ENCODE measurements at places on chromosomes 16 and 17.

GRCh38 chr17:72523491-72523890 is 402.7 kb downstream of the SOX9 start:
- DNase-seq = no peak

DNA sequence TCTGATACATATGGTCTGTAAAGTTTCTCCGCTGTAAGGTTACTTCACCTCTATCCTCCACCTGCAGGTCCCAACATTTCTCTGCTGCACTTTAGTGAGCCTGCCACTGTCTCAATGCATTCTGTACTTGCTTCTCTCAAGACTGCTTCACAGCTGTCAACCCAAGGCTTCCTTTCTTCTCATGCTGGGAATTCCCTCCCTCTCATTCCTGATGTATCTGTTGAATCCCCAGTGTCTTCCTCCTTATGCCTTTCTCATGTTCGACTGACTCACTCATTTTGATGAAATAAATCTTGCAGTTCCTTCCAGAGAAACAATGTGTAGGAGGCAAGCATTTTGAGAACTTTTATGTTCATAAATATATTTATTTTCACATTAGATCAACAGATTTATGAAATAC is 288.3 kb downstream of the CNTNAP4 start:
- no peak for DNase-seq

DNA sequence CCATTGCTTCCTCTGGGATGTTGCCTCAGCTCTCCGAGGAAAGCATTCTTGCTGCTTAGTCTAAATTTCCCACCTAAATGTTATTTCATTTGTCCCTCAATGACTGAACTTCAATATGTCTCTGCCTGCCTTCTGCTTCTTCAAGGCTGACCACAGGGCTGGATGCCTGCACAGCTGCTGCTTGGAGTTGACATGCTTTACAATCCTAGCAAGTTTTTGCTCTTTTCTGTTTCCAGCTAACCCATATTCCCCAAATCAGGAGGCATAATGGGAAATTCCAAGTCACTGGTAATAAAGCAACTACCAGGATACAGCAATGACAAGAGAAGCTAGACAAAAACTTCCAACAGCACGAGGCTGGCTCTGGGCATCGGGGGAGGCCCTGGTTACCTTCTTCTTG is 48.9 kb downstream of the GTF3C1 start:
- DNase-seq = peak; percentile 12

DNA sequence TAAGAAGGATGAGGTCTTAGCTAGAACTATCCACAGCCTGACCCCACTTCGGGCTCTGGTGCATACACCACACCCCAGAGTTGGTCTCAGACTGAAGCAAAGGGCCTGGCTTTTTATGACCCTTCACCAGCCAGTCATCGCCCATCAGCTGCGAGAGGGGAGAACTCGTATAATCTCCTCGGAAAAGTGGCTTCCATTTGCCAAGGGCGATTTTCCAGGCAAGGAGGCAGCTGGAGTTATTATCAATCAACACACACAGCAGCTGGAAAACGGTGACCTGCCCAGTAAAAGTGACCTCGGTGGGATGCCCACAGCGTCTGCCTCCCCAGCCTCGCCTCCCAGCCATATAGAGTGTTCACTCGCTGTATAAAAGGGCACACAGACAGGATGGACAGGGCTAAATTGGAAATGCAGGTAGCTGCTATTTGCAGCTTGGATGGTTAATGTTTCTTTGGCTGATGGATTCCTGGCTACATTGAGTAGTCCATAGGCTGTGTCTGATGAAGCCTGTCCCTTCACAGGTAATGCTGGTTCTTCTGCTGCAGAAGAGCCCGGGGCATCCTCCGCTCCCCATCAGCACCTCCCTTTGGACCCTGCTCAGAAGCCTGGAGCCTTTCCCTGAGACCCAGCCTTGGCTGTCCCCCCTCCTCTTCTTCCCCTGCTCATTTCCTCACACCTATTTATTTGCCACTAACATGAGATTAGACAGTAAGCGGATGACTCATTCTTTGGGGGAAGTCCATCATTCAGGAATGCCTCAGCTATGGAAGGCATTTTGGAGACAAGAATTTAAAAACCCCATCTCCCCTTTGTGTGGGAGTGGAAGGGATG is 45.7 kb downstream of the TMEM186 start:
- DNase-seq = peak; percentile 34

DNA sequence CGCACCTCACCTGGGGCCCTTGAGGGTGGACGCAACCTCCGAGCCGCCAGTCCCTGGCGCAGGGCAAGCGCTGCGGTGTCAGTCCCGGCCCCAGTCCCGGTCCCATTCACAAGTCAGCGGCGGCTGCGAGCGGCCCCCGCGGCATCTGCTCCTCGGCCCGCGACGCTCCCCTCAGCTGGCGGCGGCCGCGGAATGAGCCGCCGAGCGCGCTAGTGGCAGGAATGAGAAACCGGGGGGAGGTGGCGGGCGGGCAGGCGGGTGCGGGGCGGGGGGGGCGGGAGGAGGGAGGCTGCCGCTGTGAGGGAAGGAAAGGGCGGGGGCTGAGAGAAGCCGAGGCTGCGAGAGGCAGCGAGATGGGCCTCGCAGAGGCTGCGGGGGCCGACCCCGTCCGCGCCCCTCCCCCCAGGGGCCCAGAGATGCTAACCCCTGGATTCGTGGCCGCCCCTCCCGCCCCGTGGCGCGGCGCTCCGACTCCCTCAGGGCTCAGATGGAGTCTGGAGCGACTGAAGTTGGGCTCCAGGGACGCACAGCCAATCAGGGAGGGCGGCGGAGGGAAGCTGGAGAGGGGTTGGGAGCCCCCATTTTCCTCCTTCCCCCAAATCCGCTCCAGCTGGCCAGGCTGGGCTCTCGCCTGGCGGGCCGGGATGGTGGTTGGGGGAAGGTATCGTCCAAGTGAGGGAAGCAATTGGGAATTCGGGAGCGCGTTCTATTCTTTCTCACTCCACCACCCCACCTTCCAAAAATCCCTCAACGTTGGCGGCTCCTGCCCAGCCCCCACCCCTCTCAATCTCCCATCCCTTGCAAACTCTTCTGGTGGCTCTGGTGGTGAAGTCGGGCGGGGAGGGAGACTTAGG is at the start of gene CDH11:
Gene CDH11, minus strand, starts transcription at position 194 of the 854 bp plus-strand sequence. CDS start 117,194 bp downstream, outside the sequence.
- DNase-seq = no peak

GRCh38 chr16:87080571-87081167 is 236.5 kb downstream of the C16orf95 start:
- DNase-seq = no peak

DNA sequence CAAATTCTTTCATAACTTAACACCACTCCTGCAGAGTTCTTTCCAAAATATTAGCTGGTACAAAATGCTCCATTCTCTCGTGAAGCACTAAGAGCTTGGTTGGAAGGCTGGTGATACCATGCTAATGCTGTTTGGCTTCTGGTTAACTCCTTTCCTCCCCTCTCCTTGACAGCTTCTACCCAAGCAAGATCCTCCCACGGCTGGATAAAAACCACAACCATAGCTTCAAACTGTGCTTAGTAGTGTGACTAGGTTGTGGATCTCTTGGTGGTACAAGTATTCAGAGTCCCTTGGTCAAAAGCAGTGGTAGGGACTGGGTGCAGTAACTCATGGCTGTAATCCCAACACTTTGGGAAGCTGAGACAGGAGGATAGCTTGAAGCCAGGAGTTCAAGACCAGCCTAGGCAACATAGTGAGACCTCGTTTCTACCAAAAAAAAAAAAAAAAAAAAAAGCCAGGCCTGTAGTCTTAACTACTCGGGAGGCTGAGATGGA is 2.3 kb downstream of the PHAF1 start:
- DNase-seq = no peak

GRCh38 chr17:78252701-78253635 is 21.5 kb downstream of the TMEM235 start:
- no peak for DNase-seq

DNA sequence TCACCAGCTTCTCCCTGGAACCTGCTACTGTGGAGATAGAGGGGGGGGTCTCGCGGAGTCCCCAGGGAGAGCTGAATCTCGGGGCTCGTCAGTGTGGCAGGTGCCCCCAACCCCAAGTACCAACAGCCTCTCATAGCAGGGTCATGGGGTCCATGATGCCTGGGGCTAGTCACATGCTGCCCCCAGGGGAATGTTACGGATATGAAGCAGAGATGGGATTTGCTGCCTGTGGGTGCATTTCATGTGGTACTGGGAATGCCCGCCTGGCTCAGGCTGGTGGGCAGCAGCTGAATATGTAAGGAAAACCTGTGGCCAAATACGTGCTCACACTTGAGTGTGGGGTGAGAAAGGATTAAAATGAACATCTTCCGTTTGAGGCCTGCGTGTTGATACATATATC is 49.4 kb downstream of the MEAK7 start:
- DNase-seq = no peak

DNA sequence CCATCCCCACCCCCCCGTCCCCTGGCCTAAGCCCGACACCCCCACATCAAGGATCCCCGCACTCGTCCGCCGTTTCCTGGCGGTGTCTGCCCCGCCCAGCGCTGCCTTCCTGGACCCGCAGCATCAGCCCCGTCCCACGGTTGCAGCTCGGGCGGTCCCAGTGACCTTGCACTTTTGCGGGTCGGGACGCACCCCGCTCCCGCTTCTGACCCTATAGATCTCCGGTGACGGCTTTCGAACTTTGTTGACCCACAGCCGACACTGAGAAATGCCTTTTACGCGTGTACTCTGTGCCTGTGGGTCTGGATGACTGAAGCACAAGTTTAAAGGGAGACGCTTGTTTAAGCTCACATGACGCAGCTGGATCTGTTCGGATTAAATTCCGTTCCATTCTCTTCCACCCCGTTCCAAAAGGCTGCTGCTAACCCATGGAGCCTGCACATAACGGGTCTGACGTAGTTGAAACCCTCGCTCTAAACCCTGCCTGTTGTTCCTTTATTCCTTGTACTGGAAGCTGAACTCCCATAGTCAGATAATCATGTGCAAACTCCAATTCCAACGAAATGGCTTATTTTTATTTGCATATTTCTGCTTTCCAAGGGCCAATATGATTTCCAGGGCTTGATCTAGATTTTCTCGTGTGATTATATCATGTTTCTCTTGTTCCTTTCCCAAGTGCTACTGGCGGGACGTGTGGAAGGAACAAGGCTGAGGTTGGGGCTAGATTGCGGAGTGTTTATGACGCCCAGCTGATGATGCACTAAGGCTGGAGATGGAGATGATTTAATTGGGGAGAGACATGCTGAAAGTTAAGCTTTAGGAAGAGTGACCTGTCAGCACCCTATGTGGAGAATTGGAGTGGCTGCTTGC is 834 bp downstream of the FLYWCH1 start:
- DNase-seq = no peak

DNA sequence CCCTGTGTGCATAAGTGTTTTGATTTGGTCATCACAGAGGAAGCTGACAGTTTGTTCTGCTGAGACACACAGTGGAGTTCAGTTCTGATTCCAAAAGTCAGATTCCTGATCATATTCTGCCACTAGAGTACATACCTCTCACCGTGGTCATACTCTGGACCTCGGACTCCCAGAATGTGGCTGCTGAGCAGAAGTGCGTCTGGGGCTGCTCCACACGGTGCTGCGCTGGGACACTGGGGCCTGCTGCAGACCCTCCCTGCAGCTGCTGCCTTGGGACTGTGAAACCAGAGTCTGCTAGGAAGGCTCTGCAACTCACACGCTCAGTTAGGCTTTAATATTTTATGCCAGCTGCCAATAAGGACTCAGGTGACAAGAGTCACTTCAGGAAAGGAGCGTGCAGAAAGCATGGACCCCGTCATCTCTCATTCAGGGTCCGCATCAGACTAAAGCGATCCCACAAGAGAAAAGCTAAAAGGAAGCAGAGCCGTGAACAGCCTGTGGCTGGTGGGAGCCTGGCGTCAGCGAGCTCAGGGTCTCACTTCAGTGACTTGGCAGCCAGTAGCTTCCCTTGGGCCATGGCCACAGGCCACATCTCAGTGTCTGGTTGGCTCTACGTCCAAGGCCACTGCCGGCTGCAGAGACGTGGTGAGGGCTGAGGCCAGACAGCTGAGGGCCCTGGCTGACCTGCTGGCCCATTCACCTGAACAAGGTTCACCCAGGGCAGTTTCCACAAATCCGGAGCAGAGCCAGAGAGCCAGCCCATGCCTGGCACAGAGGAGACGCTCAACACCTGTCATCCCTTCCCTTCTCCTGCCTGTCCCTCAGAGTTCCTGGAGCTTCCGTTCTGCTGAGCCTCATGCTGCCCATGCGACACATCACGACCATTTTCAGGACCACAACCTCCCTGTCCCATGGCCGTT is 24.7 kb upstream of the KIFC3 start:
- DNase-seq = no peak

DNA sequence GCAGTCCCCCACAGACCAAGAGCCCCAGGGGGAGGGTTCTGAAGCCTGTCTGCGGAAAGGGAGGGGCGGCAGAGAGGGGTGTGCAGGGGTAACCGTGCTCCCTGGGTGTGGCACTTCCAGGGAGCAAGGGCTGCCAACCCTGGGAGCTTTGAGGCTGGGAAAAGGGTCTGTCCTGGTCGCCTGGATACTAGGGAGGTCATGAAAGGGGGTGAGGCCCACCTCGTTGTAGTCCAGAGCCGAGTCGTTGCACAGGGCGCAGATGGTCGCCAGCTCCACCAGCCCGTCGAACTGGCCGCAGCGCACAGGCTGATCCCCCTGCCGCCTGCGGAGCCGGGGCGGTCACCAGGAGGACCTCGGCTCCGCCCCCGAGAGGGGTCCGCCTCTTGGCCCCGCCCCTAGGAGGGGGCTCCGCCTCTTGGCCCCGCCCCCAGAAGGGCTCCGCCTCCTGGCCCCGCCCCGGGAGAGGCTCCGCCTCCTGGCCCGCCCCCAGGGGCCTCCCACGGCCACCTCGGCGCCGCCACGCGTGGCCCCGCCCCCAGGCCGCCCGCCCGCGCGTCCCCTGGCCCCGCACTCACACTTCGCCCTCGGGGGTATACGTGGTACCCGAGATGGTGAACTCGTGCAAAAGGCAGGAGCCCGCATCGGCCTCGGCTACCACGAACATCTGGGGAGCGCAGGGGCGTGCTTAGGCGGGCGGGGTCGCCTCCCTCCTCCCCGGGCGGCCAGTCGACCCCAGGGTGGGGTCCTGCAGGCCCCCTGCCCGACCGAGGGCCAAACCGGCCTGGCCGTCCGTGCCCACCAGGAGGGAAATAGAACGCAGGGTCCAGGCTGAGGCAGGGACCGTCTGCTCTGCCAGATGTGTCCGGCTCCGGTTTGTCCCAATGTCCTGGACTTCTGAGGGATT is 19.5 kb downstream of the ATP2A3 start:
- no peak for DNase-seq

DNA sequence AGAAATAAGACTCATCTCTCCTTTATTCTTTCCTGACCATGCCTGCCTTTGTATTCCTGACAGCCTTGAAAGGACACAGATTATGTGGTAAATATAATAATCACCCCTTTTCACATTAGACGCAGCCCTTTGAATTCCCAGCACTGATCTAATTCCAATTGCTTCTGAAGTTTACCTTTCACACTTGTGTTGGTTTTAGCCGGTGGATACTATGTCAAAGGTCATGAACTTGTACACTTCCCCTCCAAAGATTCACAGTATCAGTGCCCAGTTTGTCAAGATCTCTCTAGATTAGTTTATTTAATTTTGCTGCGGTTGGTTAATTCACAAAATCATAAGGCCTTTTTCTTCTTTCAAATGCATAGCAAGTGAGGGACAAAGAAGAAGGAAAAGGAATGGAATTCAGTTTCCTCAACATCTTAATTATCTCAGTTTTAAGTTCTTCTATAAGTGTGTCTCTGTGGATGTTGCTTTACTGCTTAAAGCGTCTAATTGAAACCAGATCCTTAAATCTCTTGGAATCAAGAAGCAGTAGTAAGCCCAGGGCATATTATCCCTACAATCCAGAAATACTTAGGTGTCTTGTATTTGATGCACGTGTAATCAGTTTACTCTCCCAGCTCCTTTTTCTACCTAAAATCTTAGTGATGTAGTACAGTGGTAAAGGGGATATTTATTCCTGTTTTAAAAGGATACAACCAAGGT is 174.3 kb upstream of the TBX2 start:
- no peak for DNase-seq
